ENCODE measurements at places on chromosomes 16 and 17. TPM values are rescaled to one million over a fixed set of nuclear protein-coding genes. Genes with fewer than 3 reads are reported as not detected.
A peak's percentile ranks its signal among the peaks of the same experiment; 100 is the strongest.

The NLRP1 gene
- 2.8 TPM for total RNA-seq

The STH gene
- not detected for total RNA-seq

The TEKT1 gene
- not detected for total RNA-seq

The HOXB1 gene
- total RNA-seq: not detected

The IL32 gene
- 90.5 TPM for total RNA-seq

The C1QTNF1 gene
- 10.5 TPM for total RNA-seq

The CD7 gene
- 0.71 TPM for total RNA-seq

The ZNF469 gene
- total RNA-seq: 0.25 TPM

The RASD1 gene
- 62.9 TPM for total RNA-seq

- no peaks in the 10 kb centered on the region for H3K27me3 ChIP-seq
- no peaks in the 10 kb centered on the region for H3K4me1 ChIP-seq
- no peak overlapping the region for H3K4me3 ChIP-seq
- no peaks in the 10 kb centered on the region for H3K36me3 ChIP-seq
- DNase-seq: no peak
These were observed 614.8 kb upstream of the SOX9 start for GRCh38 chr17:71505981-71506380.

GRCh38 chr17:41151525-41151924 lies 1.9 kb upstream of the KRTAP4-5 start:
- H3K27me3 ChIP-seq: no peaks in the 10 kb centered on the region
- no peak for DNase-seq
- H3K36me3 ChIP-seq: no peaks in the 10 kb centered on the region
- no peak overlapping the region for H3K4me3 ChIP-seq

DNA sequence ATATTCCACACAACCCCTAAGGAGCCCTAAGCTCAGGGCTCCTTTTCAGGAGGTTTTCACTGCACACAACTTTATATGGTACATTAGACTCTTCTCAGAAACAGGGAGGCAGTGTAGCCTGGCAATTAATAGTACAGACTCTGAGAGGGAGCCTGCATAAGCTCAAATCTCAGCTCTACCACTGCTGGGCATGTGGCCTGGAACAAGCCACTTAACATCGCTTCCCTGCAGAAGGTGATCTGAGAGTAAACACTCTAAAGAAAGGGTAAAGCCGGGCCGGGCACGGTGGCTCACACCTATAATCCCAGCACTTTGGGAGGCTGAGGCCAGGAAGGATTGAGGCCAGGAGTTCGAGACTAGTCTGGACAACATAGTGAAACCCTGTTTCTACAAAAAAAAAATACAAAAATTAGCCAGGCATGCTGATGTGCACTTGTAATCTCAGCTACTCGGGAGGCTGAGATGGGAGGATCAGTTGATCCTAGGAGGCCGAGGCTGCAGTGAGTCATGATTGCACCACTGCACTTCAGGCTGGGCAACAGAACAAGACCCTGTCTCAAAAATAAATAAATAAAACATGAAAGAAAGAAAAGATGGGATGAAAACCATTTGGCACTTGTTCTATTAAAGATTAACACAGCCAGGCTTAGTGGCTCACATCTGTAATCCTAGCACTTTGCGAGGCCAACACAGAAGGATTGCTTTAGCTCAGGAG lies 70.7 kb upstream of the DNAJA2 start:
- H3K4me1 ChIP-seq: no peaks in the 10 kb centered on the region
- no peaks in the 10 kb centered on the region for H3K27me3 ChIP-seq
- DNase-seq: no peak
- no peak overlapping the region for H3K27ac ChIP-seq
- no peaks in the 10 kb centered on the region for H3K36me3 ChIP-seq

- no peaks in the 10 kb centered on the region for H3K27me3 ChIP-seq
- DNase-seq: no peak
- no peaks in the 10 kb centered on the region for H3K36me3 ChIP-seq
- peak overlapping the region; percentile 83 for H3K27ac ChIP-seq
- H3K4me3 ChIP-seq: no peak overlapping the region
These were observed 81.1 kb downstream of the ANKRD11 start for GRCh38 chr16:89409161-89409711.

- no peak overlapping the region for H3K27ac ChIP-seq
- H3K36me3 ChIP-seq: no peaks in the 10 kb centered on the region
- no peaks in the 10 kb centered on the region for H3K4me1 ChIP-seq
These were observed 29.9 kb downstream of the PLCG2 start for GRCh38 chr16:81808933-81809480.

DNA sequence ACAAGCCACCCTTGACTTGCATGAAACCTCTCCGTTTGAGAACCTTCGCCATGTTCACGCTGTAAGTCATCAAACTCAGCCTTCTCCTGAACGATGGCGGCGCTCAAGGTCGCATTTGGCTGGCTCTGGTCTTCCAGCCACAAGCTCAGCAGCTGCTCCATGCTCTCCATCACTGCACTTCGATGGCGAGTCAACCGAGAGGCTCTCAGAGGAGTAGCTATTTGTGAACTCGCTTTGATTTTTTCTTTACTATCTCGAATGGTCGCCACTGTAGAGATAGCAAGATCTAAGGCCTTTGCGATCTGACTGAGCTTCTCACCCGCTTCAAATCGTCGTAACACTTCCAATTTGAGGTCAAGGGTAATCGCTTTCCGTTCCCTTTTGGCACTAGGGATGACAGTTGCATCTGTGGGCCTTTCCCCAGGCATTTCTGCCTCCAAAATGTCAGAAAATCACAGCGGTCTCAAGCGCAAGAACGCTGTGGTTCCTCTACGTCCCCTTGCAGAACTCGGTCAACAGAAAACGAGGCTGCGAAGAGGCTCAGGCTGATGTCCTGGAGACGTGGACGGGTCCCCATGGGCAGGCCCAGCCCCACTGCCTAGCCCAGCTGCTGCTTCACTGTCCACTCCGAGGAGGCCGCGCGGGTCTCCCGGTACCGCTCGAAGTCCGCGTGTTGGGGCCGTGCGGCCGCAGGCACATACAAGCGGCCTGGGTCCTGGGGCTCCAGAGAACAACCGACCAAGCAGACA lies 23.1 kb downstream of the DEF8 start:
- peak overlapping the region; percentile 100 for H3K4me3 ChIP-seq
- H3K36me3 ChIP-seq: peaks cover 30% of the 10 kb centered on the region
- DNase-seq: peak; percentile 33
- H3K27ac ChIP-seq: peak overlapping the region; percentile 99

DNA sequence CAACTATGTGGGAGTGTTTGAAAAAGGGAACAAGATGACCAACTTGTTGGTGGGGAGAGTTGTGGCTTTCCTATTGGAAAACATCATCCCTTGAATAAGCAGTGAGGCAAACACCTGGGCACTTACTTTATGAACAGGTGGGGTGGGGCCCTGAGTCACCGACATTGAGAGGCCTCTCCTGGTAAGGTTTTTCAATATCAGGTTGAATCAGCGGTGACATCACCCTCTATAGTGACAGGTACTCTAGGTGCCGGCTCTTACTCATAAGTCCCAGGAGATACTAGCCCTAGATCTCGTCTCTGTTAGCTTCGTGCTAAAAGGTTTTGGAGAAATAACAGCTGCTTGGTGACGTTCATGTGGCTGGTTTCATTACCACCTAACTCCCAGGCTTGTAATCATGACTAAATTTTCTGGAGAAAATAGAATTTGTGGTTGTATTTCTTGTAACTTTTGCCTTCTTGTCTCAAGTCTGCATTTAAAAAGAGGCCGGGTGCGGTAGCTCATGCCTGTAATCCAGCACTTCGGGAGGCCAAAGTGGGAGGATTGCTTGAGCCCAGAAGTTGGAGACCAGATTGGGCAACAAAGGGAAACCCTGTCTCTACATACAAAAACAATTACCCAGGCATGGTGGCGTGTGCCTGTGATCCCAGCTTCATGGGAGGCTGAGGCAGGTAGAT lies 19.3 kb downstream of the CDH1 start:
- H3K27ac ChIP-seq: no peak overlapping the region
- H3K4me1 ChIP-seq: no peaks in the 10 kb centered on the region
- no peak for DNase-seq
- no peaks in the 10 kb centered on the region for H3K36me3 ChIP-seq

DNA sequence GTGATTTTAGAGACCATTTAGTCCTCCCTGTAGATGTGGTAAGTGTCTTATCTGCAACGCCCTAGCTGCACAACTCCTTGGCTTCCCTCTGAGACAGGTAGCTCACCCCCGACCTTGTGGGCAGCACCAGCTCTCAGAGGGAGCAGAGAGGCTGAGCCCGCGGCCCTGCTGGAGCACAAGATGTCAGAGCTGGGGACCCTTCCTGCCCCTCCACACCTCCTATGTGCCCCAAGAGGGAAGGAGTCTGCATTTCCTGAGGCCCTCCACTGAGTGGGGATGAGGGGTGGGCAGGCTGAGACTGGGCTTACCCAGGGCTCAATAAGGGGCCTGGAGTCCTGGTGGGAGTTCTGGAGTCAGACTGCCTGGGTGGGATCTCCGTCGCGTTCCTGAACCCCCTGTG lies 12.2 kb upstream of the ADGRG1 start:
- no peak overlapping the region for H3K4me3 ChIP-seq
- H3K27ac ChIP-seq: no peak overlapping the region

- H3K4me3 ChIP-seq: no peak overlapping the region
- H3K36me3 ChIP-seq: peaks cover 49% of the 10 kb centered on the region
These were observed 24.7 kb downstream of the ZFP90 start for GRCh38 chr16:68563631-68564381.

DNA sequence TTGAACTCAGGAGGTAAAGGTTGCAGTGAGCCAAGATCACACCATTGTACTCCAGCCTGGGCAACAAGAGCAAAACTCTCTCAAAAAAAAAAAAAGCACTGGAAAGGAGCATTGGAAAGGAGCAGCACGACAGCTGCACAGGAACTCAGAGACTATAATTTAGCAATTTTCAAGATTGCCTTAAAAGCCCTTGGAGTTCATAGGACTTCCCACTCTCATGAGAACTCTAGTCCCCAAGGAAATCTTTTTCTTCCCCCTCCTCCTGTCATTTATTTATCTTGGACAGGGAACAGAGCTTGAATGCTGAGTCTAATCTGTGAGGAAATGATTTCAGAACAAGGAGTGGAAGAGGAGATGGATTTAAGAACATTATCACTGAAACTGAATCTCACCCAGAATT lies 69.0 kb downstream of the PLXDC1 start:
- no peaks in the 10 kb centered on the region for H3K27me3 ChIP-seq
- no peak overlapping the region for H3K27ac ChIP-seq
- no peak overlapping the region for H3K4me3 ChIP-seq
- peaks cover 15% of the 10 kb centered on the region for H3K4me1 ChIP-seq

- H3K27ac ChIP-seq: peak overlapping the region; percentile 65
- DNase-seq: no peak
- peak overlapping the region; percentile 65 for H3K4me3 ChIP-seq
- peaks cover 11% of the 10 kb centered on the region for H3K4me1 ChIP-seq
These were observed 881 bp upstream of the LLGL1 start for GRCh38 chr17:18224387-18225120.

- no peaks in the 10 kb centered on the region for H3K36me3 ChIP-seq
- no peak for DNase-seq
- H3K4me1 ChIP-seq: no peaks in the 10 kb centered on the region
These were observed 473.9 kb downstream of the PMP22 start for GRCh38 chr17:14791221-14791620.

GRCh38 chr16:47064775-47065174 lies 79.0 kb downstream of the NETO2 start:
- no peaks in the 10 kb centered on the region for H3K36me3 ChIP-seq
- no peak overlapping the region for H3K27ac ChIP-seq
- H3K27me3 ChIP-seq: no peaks in the 10 kb centered on the region
- no peaks in the 10 kb centered on the region for H3K4me1 ChIP-seq
- no peak for DNase-seq

DNA sequence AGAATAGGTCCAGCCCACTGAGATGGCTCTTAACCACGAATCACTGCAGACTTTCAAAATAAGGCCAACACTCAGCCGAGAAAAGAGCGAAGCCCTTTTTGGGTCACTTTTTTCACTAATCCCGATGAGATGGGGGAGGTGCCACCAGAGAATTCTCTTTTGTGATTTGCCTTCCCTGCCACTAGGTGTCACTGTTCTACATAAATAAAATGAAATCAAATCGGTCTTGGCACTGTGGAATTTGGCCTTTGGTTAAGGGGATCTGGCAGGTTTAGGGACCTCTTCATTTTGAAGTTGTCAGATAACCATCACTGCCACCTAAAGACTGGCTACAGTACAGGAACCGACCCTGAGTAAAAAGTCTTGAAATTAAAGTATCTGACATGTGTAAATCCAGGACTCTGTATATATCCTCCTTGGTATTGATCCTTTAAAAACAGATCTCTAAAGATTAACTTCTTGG lies 147.0 kb downstream of the HS3ST4 start:
- DNase-seq: no peak
- H3K4me3 ChIP-seq: no peak overlapping the region
- no peak overlapping the region for H3K27ac ChIP-seq
- H3K27me3 ChIP-seq: peaks cover 3% of the 10 kb centered on the region

GRCh38 chr17:7039832-7040231 lies 4.0 kb downstream of the SLC16A13 start:
- DNase-seq: no peak
- H3K4me1 ChIP-seq: peaks cover 15% of the 10 kb centered on the region
- H3K36me3 ChIP-seq: no peaks in the 10 kb centered on the region

- no peak overlapping the region for H3K4me3 ChIP-seq
- no peak overlapping the region for H3K27ac ChIP-seq
- H3K36me3 ChIP-seq: no peaks in the 10 kb centered on the region
- peaks cover 5% of the 10 kb centered on the region for H3K4me1 ChIP-seq
- H3K27me3 ChIP-seq: peaks cover 35% of the 10 kb centered on the region
- no peak for DNase-seq
These were observed 1.4 kb upstream of the ITGB3 start for GRCh38 chr17:47252209-47252608.

GRCh38 chr17:33009636-33010035 lies 18.0 kb downstream of the SPACA3 start:
- H3K4me3 ChIP-seq: no peak overlapping the region
- no peak overlapping the region for H3K27ac ChIP-seq
- no peaks in the 10 kb centered on the region for H3K36me3 ChIP-seq
- no peaks in the 10 kb centered on the region for H3K27me3 ChIP-seq

GRCh38 chr16:58201163-58201562 lies 3.3 kb upstream of the CSNK2A2 start:
- H3K4me3 ChIP-seq: no peak overlapping the region
- DNase-seq: no peak
- H3K4me1 ChIP-seq: peaks cover 8% of the 10 kb centered on the region
- H3K36me3 ChIP-seq: peaks cover 5% of the 10 kb centered on the region
- no peak overlapping the region for H3K27ac ChIP-seq

DNA sequence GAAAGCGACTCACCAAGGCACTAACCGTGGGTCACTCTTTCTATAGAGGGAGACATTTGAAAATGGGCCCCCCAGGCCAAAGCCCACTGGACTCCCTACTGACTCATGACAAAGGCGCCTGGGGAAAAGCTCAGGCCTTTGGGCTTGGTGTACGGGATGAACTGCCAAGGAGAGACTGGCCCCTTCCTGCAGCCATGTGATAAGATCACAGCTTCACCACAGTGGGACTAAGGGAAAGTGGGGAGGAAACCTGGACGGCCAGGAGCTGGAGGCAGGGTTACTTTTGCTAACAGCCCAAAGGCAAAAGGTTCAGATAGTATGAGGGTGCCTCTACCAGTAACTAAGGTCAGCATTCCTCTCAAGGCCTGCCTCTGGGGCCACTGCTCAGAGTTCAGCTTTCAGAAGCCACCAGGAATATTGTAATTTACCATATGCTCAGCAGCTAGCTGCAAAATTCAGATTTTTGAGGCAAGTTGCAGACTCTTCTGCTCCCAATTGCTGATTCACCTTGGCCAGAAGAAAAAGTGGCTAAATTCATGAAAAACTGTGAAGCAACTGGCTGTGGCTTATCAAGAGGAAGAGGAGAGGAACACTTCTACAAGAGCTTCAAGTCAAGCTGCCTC lies 37.1 kb upstream of the SLC25A19 start:
- no peaks in the 10 kb centered on the region for H3K27me3 ChIP-seq
- H3K4me3 ChIP-seq: no peak overlapping the region
- peak overlapping the region; percentile 42 for H3K27ac ChIP-seq
- H3K36me3 ChIP-seq: peaks cover 15% of the 10 kb centered on the region
- H3K4me1 ChIP-seq: peaks cover 11% of the 10 kb centered on the region
